A549 (cell line): ENCODE measurements at places on chromosomes 2 and 18. TPM values are rescaled to one million over a fixed set of nuclear protein-coding genes. Genes with fewer than 3 reads are reported as not detected.

DNA sequence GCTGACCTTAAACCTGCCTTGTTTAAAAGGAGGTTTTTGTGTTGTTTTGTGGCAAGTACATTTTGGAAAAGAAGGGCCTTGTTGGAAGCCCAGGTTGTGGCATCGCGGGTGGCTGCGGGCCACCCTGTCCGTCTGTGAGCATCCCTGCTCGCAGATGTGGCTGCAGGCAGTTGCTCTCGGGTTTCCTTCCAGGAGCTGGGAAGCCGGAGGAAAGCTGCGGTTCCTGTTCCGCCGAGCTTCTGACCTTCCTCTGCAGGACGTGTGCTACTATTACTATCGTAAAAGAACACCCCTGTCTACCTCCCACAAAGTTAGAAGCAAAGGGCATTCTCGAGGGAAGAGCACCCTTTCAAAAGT, 766 bp downstream of the MFF start:
- peak; percentile 37 for DNase-seq

DNA sequence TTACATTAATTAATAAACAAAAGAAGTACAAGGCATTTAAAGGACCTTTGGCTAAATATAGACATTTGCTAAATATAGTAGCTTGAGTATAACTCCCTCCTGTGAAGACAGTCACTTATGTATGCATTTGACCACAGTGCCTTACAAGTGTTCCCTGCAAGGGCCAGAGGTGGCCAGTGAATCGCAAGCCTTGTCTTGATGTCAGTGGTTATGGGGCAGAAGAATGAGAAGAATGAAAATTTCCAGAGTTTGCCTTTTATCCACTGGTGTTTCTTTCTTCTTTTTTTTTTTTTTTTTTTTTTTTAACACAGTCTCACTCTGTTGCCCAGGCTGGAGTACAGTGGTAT, 1.8 kb downstream of the LRRFIP1 start:
- DNase-seq, result no peak

POTEJ gene
- polyA plus RNA-seq, result 0.07 TPM in 1 of 3 replicates, not detected in the others

- DNase-seq, result no peak
Observed at GRCh38 chr2:210630873-210631560, 74.6 kb downstream of the CPS1 start.

DNA sequence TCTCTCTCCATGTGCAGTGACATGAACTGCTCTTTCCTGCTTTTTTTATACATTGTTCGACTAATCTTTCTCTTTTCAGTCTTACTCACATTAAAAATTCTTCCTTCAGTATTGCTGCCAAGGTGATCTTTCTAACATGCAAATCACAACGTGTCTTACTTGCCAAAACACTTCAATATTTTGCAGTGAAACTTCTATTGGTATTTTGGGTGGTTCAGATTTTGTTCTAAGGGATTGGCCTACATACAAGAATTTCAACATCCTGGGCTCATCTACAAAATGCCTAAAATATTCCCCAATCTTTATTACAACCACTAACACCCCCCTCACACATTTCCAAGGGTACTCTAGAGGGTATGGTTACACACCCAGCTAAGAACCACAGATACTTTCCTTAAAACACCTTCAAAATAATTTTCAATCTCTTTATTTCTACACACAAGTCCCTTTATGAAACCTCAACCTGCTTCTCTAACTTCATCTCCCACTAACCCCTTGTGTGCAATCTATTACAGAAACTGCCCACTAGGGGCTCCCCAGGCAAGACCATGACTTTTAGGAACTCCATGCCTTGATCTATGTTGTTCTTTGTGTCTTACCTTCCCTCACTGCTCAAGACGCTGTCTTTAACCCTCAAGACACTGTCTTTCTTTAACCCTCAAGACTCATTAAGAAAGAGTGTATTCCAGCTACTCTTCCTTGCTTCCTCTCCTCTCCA, 50.9 kb downstream of the COL3A1 start:
- peak; percentile 42 for DNase-seq

GRCh38 chr2:179701524-179702110, 159.8 kb downstream of the ZNF385B start:
- no peak for DNase-seq

DNA sequence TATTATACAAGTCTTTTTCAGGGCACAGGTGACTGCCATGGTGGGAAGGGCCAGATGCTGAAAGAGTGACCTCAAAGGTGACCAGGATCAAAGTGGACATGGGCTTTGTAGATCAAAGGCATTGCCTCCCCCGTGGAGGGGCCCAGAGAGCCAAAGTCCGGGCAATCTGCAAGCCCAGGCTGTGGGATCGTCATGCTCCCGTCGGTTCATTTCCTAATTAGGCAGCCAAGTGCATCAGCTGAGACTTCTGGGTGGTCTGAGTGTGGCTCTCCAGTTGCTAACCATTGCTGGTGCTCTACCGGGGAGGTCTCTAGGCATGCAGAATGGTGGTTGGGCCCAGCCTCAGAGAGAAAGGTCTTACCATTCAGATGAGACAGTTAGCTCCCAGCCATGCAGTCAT, 61.6 kb downstream of the TRIB2 start:
- no peak for DNase-seq

GRCh38 chr18:13390196-13390595, 171.6 kb downstream of the LDLRAD4 start:
- DNase-seq, result no peak

SERPINB13 gene
- not detected in 3 replicates for polyA plus RNA-seq

MOCOS gene
- 2.7 to 3.3 TPM (median 3.2 TPM) in 3 replicates for polyA plus RNA-seq

DNA sequence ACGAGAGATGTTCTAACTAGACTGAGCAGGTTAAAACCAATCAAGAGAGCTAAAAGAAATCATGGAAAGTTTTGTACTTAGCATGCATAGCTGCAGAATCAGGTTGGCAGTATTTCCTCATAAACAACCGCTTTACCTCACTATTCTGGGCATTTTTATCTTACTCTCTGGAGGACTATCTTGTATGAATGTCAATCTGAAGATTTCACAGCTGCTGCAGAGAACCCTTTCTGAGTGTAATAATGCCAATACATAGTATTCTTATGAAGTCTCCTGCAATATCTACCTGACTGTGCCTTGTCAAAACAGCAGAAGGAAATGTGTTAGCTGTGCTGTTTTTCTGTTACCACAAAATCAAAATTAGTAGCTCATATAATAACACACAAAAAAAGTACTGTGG, 705.9 kb upstream of the FSHR start:
- DNase-seq, result no peak

DNA sequence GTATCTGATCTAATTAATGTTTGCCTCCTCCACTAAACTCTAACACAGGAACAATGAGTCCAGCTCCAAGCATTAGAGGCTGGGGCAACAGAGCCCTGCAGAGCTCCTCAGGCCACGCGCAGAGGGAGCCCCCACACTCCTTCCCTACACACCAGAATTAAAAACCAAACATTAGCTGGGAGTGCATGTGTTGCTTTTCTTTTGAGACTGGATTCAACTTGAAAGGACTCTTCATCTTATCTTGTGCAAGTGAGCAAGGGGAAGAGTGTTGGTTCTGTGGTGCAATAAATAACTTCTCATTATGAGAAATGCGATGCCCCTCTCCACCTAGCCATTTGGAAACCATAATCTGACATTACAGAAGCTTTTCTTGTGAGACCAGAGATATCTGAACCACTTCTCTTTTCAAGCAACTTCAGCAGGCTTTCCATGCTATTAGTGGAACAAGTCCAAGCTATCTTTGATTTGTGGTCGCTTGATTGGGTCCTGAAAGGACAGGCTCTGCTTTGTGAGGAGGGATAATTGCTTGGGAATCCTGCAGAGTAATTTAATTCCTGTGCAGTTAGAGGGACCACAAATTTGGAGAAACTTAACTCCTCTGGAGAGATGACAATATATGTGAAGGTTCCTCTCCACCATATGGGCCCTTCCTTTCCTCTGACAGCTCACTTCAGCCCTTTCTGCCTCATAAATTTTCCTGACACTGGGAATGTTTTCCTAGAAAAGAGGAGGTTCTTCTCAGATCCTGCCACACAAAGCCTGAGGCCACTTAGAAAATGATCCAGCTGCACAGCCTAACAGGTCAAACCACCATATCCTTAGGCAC, 112.5 kb downstream of the ATL2 start:
- no peak for DNase-seq

CNGA3 gene
- not detected in 3 replicates for polyA plus RNA-seq

PCARE gene
- not detected in 3 replicates for polyA plus RNA-seq

ANO7 gene
- polyA plus RNA-seq, result 2.0 to 3.0 TPM (median 2.7 TPM) in 3 replicates

MEIS1 gene
- polyA plus RNA-seq, result 1.9 to 2.1 TPM (median 2.0 TPM) in 3 replicates

FABP1 gene
- polyA plus RNA-seq, result not detected in 3 replicates

DNA sequence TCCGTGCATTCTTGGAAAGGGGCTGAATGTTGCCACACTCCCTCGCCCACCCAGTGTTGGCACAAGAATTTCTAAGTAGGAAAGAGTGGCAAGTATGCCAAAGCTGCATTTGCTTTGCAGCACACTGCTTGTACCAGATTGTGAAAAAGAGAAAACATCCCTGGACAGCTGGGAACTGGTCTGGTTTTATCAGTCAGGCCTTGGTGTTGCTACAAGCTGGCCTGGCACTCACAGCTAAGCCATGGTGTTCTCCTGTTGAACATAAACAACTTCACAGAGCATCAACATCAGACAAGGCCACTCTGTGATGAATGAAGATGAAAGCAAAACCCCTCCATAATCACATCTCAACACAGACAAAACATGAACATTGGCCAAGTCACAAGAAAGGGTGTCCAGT, 4.2 kb upstream of the TRABD2A start:
- DNase-seq, result no peak

DNA sequence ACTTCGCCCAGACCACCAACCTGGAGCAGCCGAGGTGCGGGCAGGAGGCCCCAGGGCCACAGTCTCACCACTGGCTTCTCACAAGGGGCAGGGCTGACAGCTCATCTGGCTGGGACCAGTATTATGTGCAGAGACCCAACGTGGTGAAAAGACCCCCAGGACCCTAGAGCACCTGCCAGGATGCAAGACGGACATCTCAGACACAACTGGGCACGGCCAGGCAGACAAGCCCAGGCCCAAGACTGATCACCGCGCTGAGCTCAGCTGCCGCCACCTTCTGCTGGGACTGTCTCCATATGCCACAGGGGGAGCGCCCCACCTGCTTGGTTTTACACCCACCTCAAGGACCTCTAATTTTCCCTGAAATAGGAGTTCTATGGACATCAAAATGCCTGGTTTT, 23.2 kb downstream of the HDAC4 start:
- no peak for DNase-seq

GRCh38 chr2:168913495-168913894, 12.4 kb downstream of the G6PC2 start:
- DNase-seq, result no peak

DNA sequence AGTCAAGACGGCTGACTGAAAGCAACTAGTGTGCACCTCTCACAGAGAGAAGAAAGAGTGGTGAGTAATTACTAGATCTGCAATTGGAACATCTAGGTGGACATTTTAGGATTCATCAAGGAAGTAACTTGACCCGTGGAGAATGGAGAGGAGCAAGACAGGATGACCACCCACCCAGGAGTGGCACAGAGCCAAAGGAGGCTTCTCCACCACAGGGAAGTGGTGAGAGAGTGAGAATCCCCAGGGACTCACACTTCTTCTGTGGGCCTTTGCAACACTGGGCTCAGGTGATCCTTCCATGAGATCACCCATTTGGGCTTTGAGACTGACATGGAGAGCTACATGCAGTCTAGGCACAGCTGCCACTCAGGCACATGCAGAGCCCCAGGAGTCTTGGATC, 132.8 kb upstream of the GALNT5 start:
- no peak for DNase-seq

GRCh38 chr2:43114210-43114609, 112.2 kb downstream of the ZFP36L2 start:
- DNase-seq, result no peak

- DNase-seq, result no peak
Observed at GRCh38 chr2:212938144-212938793, 213.1 kb downstream of the IKZF2 start.

CCDC85A gene
- 0.20 to 0.30 TPM (median 0.22 TPM) in 3 replicates for polyA plus RNA-seq

DNA sequence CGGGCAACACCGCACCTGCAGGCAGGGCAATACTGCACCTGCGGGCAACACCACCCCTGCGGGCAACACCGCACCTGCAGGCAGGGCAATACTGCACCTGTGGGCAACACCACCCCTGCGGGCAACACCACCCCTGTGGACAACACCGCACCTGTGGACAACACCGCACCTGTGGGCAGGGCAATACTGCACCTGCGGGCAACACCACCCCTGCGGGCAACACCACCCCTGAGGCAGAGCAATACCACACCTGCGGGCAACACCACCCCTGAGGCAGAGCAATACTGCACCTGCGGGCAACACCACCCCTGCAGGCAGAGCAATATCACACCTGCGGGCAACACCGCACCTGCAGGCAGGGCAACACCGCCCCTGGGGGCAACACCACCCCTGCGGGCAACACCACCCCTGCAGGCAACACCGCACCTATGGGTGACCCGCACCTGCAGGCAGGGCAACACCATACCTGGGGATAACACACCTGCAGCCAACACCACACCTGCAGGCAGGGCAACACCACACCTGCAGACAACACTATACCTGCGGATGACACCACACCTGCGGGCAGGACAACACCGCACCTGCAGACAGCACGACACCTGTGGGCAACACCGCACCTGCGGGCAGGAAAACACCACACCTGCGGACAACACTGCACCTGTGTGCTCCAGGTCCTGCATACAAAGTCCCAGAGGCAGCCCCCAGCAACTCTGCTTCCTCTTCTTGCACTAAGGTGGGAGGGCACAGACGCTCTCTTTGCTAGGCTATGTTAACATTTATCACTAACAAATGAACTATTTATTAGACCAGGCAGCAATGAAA, 57.7 kb downstream of the EIPR1 start:
- no peak for DNase-seq

ELOA2 gene
- not detected in 3 replicates for polyA plus RNA-seq

- DNase-seq, result no peak
Observed at GRCh38 chr2:133982256-133982655, 271.6 kb upstream of the MGAT5 start.

DNA sequence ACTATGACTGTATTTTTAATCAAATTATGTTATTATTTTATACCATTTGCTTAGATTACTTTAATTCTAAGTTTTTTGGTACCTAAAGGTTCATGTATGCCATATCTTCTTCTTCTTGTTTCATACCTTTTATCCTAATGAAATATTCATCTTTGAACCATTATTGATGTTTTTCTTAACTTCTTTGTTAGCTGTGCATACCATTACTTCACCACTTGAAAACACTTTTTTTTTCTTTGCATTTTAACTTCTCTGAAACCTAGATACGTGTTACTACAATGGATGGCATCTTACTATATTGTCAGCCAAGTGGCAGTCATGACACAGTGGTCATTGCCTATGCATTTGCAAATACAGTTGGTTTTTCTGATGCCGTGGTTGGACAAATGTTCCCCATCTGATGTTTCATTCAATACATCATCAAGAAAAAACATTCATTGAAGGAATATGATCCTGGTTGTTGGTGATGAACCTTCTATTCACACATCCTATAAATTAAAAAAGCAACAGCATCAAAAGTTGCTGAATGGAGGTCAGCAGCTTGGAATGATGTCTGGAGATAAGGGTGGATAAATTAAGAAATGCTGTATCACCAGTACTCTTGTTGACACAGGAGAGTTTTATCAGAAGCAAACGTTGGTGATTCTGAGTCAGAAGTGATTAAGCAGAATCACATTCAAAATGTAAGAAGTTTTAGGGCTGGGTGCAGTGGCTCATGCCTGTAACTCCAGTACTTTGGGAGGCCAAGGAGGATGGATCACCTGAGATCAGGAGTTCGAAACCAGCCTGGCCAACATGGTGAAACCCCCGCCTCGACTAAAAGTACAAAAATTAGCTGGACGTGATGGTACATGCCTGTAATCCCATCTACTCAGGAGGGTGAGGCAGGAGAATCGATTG, 7.4 kb downstream of the IL36A start:
- peak; percentile 85 for DNase-seq

SLC30A3 gene
- polyA plus RNA-seq, result 1.6 to 1.9 TPM (median 1.7 TPM) in 3 replicates

LIMS4 gene
- 0.09 to 0.17 TPM (median 0.14 TPM) in 3 replicates for polyA plus RNA-seq
